Pancreas (tissue), 10 donors: ENCODE measurements at places on chromosomes 3 and 15. TPM values are rescaled to one million over a fixed set of nuclear protein-coding genes. Genes with fewer than 3 reads are reported as not detected.

DNA sequence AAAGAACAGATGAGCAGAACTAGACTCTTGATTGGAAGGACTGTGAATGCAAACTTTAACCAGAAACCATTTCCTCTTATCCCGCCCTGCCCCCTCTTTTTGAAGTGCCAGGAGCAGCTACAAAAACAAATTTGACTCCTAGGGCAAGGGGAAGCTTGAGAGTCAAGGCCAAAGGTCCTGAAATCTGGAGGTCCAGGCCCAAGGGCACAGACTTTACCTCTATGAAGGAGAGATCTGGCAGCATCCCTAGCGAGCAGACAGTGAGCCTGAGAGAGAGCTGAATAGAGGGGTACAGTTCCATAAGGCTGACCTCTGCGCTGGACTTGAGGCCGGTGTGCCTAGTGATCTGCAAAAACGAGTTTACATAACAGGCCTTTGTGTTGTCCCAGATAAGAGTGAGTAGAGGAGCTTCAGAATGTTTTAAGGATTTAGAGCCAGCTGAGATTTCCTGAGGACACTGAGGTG is 5.1 kb downstream of the RAB43 start:
- no peak overlapping the region for H3K27ac ChIP-seq
- H3K4me3 ChIP-seq = no peak overlapping the region
- DNase-seq = no peak
- H3K36me3 ChIP-seq = no peaks in the 10 kb centered on the region
- H3K27me3 ChIP-seq = no peaks in the 10 kb centered on the region

DNA sequence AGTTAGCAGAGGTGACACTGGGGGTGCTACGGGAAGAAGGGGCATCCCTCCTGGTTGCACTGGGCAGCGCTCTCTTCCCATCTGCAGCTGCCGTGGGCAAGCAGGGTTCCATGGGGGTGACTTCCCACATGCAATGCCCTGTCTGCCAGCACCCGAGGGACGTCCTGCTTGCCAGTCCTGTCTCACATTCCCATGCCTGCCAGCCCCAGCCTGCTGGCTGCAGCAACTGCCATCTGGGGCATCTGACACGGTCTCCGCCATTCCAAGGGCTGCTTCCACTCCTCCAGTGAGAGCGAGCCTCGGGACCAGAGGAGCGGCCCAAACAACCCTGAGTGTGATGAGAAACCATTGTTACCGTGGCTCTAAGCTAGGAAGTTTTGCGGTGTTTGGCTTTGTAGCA is 45.4 kb upstream of the RPL32 start:
- no peaks in the 10 kb centered on the region for H3K4me1 ChIP-seq
- H3K27me3 ChIP-seq = no peaks in the 10 kb centered on the region
- H3K27ac ChIP-seq = no peak overlapping the region
- no peak overlapping the region for H3K4me3 ChIP-seq
- no peaks in the 10 kb centered on the region for H3K36me3 ChIP-seq

DNA sequence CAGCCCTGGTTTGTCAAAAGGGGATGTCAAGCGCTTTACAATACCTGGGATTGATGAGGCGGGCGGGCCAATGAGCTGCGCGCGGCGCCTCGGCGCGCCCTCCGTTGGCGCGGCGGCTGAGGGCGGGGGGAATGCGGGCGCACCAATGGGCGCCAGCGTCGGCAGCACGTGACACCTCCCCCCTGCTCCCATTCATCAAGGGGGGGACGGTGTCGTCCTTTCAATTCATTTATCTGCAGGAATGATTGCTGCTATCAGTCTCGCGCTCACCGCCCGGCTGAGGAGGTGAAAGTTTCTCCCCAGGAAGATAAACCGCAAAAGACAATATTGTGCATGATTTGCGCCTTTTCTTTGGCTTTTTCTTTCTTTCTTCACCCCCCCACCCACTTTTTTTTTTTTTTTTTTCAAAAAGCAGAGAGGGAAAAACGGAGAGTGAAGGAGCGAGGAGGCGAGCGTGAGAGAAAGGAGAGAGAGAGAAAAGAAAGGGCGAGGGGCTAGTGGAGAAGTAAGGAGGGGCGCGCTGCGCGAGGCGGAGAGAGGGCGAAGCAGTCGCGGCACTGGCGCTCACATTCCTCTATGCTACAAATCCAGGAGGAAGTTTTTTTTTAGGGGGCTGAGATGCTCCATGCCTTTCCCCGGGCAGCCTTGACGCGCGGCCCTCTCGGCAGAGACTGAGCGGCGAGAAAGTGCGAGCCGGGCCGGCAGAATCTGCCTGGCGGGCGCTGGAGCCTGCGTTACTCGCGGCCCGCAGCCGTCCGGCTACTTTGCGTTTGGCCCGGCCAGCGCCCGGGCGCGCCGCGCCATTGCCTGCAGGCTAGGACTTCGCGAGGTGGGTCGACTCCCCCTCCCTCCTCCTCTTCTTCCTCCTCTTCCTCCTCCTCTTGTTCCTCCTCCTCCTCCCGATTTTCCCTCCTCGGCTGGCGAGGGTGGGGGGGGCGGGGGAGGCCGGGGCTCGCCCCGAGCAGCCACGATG is at the start of gene ZIC1:
Gene ZIC1 (plus strand): TSS at position 223 of the 973 bp plus-strand sequence. CDS start 748 bp downstream, at position 971.
- H3K4me1 ChIP-seq = no peaks in the 10 kb centered on the region
- peaks cover 25% of the 10 kb centered on the region for H3K27me3 ChIP-seq

- H3K4me1 ChIP-seq = no peaks in the 10 kb centered on the region
- DNase-seq = no peak
- no peaks in the 10 kb centered on the region for H3K36me3 ChIP-seq
- H3K4me3 ChIP-seq = no peak overlapping the region
- H3K27me3 ChIP-seq = no peaks in the 10 kb centered on the region
Observed at GRCh38 chr3:184954251-184954650, 142.3 kb downstream of the VPS8 start.

GRCh38 chr3:157807280-157807679 is 298.9 kb downstream of the SHOX2 start:
- H3K4me3 ChIP-seq = no peak overlapping the region
- H3K27ac ChIP-seq = no peak overlapping the region
- no peaks in the 10 kb centered on the region for H3K36me3 ChIP-seq
- DNase-seq = no peak
- H3K27me3 ChIP-seq = no peaks in the 10 kb centered on the region
- H3K4me1 ChIP-seq = no peaks in the 10 kb centered on the region

DNA sequence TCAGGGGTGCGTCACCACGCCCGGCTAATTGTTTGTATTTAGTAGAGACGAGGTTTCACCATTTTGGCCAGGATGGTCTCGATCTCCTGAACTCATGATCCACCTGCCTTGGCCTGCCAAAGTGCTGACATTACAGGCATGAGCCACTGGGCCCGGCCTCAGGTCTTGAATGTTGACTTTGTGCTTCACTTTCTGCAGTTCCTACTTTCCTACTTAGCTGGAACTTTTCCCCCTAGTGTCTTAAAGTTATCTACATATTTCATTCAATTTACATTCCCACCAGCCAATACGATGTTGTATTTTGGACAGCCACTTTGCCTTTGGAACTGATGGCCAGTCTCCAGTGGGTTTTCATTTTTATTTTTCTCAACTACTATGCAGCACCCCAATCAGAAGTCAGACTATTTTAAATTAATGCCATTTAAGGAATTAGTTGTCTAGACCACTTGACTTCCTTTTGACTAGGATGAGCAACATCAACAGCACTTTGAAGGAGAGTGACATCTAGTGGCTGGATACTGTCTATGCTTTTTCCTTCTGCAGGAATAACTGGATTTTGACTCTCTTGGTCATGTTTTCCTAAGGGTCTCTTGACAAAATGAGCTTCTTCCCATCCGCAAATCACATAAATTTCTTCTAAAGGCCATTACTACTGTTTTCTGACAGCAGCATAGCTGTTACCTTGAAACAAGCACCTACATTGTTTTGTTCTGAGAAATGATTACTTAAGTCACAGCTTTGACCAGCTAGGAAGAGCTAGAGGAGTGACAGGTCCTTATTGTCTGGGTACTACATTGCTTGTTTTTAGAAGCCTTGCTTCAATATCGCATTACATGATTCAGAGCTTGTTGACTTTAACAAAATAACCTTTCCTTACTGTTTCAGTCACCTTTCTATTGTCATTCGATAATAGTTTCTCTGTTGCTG is 140.2 kb downstream of the ITPR1 start:
- no peak overlapping the region for H3K4me3 ChIP-seq
- no peak overlapping the region for H3K27ac ChIP-seq
- no peak for DNase-seq
- H3K4me1 ChIP-seq = no peaks in the 10 kb centered on the region
- H3K36me3 ChIP-seq = no peaks in the 10 kb centered on the region

- H3K27me3 ChIP-seq = no peaks in the 10 kb centered on the region
- DNase-seq = no peak
- H3K4me1 ChIP-seq = no peaks in the 10 kb centered on the region
- H3K4me3 ChIP-seq = no peak overlapping the region
- H3K36me3 ChIP-seq = no peaks in the 10 kb centered on the region
Observed at GRCh38 chr15:68658151-68658550, 79.4 kb downstream of the CORO2B start.

DNA sequence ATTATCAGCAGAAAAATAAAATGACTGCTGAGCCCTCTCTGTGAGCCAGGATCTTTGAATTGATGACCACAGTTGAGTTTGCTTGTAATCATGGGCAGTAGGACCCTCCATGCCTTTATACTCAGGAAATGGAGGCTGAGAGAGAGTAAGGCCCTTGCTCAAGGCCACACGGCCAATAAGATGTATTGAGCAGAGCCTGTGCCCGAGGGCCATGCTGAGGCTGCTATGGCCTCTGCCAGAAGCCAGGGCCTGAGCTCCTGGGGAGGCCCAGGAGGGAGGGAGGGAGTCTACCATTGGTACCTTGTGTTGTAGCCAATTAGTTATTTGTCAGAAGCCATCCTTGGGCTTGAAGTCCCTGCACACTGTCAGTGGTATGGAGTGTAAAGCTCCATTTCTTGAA is 151.4 kb downstream of the DNAJB8 start:
- H3K27me3 ChIP-seq = no peaks in the 10 kb centered on the region
- peaks cover 30% of the 10 kb centered on the region for H3K4me1 ChIP-seq
- H3K27ac ChIP-seq = no peak overlapping the region
- H3K4me3 ChIP-seq = no peak overlapping the region
- DNase-seq = no peak

GRCh38 chr3:193764959-193765358 is 172.0 kb downstream of the OPA1 start:
- no peak for DNase-seq
- no peaks in the 10 kb centered on the region for H3K4me1 ChIP-seq
- H3K4me3 ChIP-seq = no peak overlapping the region
- H3K27ac ChIP-seq = no peak overlapping the region
- no peaks in the 10 kb centered on the region for H3K27me3 ChIP-seq

TMCO5A gene
- not detected for total RNA-seq
